NCI-H1694 (cell line): ENCODE measurements at places on chromosomes 5 and 9.

GRCh38 chr9:129494113-129494789 is 126.7 kb downstream of the C9orf50 start:
- DNase-seq = no peak

DNA sequence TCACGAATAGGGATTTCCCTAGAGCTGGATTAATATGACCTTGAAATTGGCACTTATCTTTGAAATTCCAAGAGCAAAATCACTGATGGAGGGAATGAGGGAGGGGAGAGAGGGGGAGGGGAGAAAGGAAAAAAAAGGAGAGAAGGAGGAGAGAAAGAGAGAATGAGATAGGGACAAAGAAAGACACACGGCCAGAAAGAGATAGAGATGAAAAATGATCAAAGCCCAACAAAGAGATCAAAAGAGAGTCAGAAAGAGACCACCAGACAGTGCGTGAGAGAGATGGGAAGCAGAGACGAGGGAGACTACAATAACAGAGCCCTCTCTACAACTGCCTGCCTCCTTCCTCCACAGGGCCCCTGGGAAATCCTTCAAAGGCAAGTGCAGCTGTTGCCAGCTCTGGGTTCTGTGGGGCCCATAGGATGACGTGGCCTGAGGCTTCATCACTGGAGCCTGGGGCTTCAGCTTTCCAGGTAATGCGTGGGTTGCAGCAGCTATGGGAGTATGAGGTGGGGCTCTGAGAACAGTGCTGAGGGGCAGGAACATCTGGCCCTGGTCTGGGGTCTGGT is 58.3 kb upstream of the SHB start:
- no peak for DNase-seq

GRCh38 chr9:6428940-6429889 is 16.2 kb downstream of the UHRF2 start:
- DNase-seq = no peak

DNA sequence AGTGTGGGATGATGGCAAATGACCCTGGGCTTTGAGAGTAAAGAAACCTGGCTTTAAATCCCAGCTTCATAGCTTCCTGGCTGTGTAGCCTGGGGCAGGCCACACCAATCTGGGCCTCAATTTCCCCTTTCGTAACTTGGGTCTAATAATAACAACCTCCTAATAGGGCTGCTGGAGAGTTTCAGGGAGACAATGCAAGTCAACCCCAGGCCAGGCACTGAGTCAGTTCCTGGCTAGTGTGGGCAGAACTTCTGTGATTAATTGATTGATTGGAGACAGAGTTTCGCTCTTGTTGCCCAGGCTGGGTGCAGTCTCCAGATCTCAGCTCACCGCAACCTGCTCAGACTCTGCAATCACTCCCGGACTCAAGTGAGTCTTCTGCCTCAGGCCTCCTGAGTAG is 3.3 kb upstream of the SH2D3C start:
- no peak for DNase-seq

GRCh38 chr5:97726106-97726505 is 543.1 kb upstream of the RIOK2 start:
- no peak for DNase-seq

- no peak for DNase-seq
These were observed 132.8 kb downstream of the CD180 start for GRCh38 chr5:67063791-67064190.

- no peak for DNase-seq
These were observed 23.6 kb upstream of the FIBCD1 start for GRCh38 chr9:130962418-130963316.

DNA sequence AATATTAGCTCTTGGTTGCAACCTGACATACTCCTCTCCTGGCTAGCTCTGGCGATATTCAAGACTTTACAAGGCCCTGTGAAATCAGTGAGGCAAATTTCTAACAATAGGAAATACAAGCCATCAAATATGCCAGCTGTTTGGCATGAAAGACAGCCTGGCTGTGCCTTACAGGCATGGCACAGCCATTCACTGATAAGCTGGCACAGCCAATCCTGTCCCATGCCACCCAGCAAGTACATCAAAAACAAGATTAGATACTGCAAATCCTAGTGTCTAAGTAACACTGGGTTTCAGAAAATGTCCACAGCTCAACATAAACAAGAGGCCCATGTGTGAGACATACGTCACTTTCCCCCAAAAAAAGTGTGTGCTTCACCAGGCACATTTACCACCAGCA is 1045.8 kb upstream of the DMAC1 start:
- no peak for DNase-seq

DNA sequence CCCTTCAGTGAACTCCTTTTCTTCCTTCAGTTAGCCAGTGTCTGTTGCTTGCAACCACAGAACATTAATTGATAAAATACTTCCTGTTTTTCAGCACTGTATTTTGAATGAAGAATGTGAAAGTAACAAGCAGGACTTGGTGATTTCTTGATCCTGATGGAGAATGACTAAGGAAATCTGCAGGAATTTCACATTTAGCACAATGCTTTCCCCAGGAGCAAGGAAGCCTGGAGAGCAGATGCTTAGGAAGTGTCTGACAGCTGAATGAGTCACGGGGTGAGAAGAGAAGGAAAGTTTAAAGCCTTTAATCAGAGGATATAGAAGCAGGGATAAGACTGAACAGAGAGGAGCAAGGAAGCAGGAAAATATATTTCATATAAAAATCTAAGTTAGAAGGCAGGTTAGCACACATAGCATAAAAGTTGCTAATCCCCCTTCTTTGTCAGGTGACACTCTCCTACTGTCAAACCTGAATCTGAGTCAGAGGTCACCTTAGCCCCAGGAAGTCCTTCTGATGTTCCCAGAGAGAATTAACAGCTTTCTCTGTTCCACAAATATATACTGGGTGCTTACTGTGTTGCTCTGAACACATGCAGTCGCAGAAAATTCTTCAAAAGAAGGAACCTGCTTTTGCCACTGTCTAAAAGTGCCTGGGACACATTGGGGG is 59.7 kb downstream of the GNA14 start:
- DNase-seq = no peak

GRCh38 chr5:9186069-9186468 is 359.8 kb downstream of the SEMA5A start:
- no peak for DNase-seq

GRCh38 chr5:72268753-72269410 is 51.2 kb downstream of the MRPS27 start:
- no peak for DNase-seq

DNA sequence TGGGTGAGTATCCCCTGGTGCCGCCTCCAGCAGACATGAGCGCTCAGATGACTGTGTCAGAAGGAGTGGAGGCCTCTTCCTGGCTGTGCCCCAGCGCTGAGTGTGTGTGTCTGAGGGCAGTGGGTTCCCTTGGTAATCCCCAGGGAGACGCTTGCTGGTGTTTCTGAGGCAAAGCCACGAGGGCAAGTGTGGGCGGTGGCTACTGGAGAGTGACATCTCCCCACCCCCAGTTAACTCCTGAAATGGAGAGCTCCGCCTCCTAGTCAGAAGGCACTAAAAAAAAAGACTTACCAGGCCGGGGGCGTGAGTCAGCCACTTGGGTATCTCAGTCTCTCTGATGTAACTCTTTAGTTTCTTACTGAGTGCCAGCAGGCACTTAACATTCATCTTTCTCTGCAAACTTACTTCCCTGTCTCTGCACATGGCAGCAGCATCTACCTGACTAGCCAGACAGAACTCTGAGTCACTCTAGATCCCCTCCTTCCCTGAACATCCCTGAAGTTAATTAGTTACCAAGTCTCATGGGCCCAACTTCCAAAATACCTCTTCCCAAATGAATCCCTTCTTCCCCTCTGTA is 19.3 kb downstream of the ORM2 start:
- no peak for DNase-seq

DNA sequence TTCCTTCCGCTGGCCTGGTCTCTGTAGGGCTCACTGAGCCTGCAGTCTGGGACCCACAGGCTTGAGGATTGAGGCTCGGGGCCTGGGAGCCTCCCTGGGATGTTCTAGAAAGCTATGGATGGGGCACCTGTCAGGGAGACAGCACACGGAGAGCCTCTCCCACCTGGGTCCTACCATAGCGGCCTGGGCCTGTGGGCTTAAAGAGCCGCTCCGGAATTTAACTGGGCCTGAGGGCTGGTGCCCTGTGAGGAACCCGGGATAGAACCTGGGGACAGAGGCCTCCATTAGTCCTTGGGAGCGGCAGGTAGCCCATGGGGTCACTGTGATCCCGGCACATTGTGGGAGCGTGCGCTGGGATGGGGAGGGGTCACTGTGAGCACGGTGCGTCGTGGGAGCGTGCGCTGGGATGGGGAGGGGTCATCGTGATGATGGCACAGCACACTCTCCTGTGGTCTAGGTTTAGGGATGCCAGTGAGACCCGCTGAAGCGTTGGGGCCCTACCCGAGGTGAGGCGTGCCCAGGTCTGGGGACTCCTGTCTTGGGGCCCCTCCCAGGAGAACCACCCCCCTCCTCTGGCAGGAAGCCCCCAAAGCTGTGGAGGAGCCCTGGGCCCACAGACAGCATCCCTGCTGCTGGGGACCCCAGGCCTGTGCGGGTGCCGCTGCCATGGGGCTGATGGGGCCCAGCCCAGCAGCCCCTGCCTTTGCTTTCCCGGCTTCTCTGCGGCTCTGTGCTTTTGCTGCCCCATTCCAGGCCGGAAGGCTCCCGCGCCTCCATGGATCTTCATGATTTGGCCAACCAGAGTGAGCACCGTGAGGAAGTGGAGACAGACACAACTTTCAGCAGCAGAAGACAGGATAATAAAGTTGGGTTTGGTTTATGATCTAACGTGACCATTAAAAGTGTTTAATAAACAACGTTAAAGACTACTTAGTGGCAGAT is 3.4 kb upstream of the CEP72 start:
- DNase-seq = no peak

DNA sequence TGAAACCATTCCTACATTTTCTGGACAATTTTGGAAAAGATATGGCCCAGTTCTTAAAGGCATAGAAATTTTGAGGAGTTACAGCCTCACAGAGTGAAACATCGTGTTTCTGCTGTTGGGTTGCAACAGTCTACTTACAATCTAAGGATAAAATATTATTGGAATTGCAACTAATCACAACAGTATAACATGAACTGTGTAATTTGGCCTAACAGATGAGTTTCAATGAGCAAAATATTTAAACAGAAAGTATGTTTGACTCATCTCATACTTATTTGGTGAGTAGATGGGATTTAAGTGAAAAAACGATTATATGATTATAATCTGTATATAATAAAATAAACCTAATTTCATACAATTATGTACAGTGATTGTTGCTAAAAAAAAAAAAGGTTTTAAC is 1061.8 kb downstream of the CDH12 start:
- DNase-seq = no peak

GRCh38 chr5:140358738-140359310 is 1.2 kb upstream of the SLC4A9 start:
- DNase-seq = peak; percentile 6

DNA sequence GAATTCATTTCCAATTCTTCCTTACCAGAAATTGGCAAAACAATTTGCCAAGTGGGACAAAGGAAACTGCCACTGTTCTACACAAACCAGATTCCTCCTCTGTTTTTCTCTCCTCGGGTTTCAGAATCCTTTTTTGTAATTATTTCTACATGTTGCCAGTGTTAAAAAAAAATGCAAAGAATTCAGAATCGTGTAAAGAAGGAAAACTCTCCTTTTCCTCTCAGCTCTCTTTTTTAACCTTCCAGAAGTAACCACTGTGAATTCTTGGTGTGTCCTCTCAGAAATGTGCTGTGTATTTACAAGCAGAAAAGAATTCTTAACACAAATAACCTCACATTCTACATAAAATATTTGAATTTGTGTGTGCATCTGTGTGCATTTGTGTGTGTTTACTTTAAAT is 224.6 kb downstream of the DRD1 start:
- no peak for DNase-seq

GRCh38 chr9:134026581-134026980 is 1.3 kb downstream of the BRD3OS start:
- no peak for DNase-seq

DNA sequence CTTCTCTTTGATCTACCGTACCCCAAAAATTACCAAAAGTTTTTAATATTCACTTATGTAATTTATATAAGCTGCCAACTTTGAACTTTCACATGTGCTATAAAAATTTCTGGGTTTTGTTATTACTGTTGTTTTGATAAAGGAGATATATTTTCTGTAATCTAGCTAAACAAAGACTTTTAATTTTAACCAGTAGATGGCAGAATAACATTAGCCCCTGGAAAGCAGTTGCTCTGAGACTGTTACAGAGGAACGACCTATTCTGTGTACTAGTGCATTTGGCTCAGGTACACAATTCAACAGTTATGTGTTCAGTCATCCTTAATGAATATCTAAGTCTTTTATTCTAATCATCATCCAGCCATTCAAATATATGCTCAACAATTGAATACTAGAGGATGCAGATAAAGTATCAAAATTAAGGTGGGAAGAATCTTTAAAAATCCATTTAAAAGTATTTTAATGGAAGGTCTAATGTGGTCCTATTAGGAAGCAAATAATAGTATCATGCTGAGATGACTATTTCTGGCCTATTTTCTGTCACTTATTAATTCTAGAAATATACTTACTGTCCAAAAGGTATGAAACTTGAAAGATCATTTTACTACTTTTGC is 8.6 kb downstream of the KLHL9 start:
- peak; percentile 27 for DNase-seq

DNA sequence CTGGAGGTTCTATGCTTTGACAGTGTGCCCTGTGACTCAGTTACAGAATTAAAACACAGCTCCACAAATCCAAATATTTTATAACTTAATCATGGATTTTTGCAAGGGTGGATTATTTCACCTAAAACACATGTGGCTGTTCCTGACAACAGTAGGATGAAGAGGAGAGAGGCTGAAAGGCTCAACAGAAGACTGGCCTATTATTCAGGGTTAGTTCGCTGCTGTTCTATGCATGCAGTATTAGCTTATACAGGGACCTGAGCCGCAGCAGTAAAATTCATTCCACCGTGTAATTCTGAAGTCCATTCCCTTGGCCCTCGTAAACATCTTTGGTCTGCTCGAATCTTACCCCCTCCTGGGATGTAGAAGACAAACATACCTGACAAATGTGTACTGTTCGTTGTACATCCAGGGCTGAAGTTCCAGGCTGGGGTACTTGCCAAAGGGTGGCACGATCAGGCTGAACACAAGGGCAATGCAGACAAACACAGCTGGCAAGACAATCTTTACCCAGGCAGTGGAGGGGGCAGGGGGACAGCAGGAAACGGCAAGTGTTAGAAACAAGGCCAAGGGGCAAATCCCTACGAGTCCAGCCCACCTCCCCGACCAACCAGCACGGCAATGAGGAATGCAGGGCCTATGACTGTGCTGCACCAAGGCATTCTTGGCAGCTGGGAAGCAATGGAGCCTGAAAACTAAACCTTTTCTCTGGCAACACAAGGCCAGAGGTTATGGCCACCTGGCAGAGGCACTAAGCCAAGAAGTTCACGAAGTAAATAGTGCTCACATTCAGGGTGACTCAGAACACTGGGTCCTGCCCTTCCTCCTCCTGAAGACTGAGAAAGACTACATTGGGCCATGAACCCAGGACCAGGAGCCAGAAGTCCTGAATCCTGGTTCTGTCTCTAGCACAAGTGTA is 46.8 kb downstream of the NIPSNAP3B start:
- no peak for DNase-seq

DNA sequence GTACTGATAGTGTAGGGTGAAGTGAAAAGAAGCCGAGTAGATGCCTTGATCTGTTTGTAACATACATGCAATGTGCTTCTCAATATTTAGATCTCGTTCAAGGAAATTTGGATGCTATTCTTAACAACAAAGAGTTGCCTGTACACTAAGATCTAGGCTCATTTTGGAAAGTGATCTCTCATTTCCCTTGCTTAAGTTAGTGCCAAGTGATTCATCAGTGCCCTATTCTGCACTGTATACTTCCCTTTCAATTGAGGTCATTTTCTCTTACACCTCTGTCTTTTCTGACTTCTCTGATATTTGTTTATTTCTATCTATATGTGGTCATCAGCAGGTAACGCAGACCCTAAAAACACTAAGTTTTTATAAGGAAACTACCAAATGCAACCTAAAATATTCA is 528.6 kb upstream of the PTPRD start:
- DNase-seq = no peak

- DNase-seq = no peak
These were observed 230.8 kb upstream of the NR4A3 start for GRCh38 chr9:99590840-99591239.
